Adrenal gland (tissue), 19 donors: ENCODE measurements at places on chromosomes 2 and 18. TPM values are rescaled to one million over a fixed set of nuclear protein-coding genes. Genes with fewer than 3 reads are reported as not detected.

The SNED1 gene
- 53.5 TPM for total RNA-seq

The FIGN gene
- 10.1 TPM for total RNA-seq

The INPP5D gene
- total RNA-seq: 20.5 TPM

The CABLES1 gene
- total RNA-seq: 6.2 TPM

The COL6A3 gene
- total RNA-seq: 24.1 TPM

The SAG gene
- not detected for total RNA-seq

The TUBB8B gene
- total RNA-seq: not detected

The SFTPB gene
- 16.1 TPM for total RNA-seq

The TRABD2A gene
- 0.49 TPM for total RNA-seq

The SKOR2 gene
- not detected for total RNA-seq

The ANKRD29 gene
- 24.9 TPM for total RNA-seq

The PRSS56 gene
- not detected for total RNA-seq

The SPC25 gene
- total RNA-seq: 0.69 TPM

The ALPP gene
- total RNA-seq: not detected

The SNRNP27 gene
- total RNA-seq: 66.5 TPM

The AMER3 gene
- total RNA-seq: 0.83 TPM

The GALNT5 gene
- total RNA-seq: 0.07 TPM

The ALPG gene
- total RNA-seq: not detected

The CYRIA gene
- 31.0 TPM for total RNA-seq

The PAX3 gene
- total RNA-seq: not detected

The HMSD gene
- not detected for total RNA-seq
